ENCODE measurements at places on chromosomes 3 and 15.

- DNase-seq: peak; percentile 32
These were observed 54.6 kb upstream of the PIAS1 start for GRCh38 chr15:67999320-68000100.

- DNase-seq: no peak
These were observed 19.7 kb downstream of the FAN1 start for GRCh38 chr15:30923429-30923828.

DNA sequence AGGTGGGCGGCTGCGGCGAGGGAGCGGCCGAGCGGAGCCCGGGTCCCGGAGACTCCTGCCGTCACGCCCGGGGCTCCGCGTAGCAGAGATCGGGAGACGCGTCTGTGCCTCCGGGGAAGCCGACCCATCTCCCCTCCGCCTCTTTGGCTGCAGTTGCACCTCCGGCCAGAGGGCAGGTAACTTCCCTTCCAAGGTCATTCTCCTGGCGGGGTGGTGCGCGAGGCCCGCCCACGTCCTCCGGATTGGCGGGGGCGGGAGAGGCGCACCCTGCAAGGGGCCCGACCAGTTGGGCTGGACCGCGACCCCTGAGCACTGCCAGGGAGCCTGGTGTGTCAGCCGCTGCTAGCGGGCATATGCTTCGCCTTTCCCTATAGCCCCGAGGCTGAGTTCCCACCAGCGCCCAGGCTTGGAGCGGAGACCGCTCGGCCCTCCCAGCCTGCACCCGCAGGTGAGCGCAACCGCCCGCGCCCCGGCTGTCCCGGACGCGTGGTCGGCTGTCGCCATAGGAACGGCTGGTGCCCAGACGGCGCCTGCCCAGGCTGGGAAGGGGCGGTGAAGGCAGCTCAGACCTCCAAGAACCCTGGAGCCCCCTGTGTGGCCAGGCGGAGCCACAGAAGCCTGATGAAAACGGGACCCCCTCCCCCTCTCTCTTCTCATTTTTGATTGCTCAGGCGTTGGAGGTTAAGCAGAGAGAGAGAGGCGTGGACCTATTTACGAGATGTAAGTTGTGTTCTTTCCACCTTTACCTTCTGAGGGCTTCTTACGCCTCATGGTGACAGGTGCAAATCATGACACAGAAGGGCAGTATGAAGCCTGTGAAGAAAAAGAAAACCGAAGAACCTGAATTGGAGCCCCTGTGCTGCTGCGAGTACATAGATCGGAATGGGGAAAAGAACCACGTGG lies 453 bp downstream of the ZDHHC23 start:
- no peak for DNase-seq

DNA sequence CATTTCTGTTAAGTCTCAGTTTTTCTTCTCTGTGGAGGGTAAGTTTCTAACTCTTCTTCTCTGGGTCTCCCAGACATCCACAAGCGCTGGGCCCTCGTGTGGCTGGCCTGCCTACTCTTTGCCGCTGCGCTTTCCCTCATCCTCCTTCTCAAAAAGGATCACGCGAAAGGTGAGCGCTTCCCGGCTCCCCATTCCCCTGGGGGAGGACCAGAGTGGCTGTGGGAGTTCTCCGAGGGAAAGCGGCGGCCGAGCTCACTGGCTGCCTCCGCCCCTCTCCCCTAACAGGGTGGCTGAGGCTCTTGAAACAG lies 1.1 kb upstream of the CRELD1 start:
- DNase-seq: no peak

DNA sequence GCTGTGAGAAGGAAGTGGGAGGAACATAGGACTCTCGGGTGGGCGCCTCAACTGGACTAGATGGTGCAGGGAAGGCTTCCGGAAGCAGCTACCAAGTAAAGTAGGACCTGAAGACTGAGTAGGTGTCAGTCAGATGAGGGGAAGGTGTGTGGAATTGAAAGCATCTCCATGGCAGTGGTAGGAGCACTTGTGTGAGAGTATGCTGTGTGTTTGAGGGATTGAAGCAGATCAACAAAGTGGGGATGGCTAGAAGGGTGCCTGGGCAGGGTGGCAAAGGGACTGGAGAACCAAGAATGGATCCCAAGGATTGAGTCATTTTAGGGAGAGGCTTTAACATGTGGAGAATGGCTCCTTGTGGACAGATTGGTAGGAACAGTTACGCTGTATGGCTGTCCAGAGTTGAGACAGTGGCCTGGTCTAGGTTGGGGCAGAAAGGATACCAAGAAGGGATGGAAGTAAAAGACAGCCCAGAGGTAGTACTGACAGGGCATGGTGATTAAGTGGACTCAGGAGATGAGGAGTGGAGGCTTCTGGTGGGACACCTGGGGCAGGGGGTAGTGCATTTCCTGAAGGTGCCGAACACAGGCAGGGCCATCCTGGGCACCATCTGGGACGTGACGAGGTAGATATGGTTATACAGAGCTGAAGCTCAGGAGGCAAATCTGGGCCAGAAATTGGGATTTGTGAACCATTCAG lies 1.5 kb downstream of the UQCC5 start:
- DNase-seq: no peak

GRCh38 chr3:72903004-72903403 lies 15.2 kb downstream of the GXYLT2 start:
- peak; percentile 83 for DNase-seq

DNA sequence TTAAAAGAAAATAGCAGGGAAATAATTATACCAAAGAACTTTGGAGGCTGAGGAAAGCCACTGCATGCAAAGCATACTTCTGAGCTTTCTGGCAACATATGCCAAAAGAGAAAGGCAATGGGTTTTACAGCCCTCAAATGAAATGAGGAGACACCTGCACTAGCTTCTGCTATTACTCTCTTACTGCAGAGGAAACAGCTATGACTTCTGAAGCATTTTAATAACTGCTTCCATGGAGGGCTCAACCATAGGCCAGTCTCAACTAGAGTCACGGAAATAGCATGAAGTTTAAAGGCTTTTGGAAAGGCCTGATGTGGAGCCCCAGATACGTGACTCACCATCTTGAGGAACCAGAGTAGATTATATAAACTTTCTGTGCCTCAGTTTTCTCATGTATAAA lies 114.8 kb downstream of the OXNAD1 start:
- DNase-seq: no peak

DNA sequence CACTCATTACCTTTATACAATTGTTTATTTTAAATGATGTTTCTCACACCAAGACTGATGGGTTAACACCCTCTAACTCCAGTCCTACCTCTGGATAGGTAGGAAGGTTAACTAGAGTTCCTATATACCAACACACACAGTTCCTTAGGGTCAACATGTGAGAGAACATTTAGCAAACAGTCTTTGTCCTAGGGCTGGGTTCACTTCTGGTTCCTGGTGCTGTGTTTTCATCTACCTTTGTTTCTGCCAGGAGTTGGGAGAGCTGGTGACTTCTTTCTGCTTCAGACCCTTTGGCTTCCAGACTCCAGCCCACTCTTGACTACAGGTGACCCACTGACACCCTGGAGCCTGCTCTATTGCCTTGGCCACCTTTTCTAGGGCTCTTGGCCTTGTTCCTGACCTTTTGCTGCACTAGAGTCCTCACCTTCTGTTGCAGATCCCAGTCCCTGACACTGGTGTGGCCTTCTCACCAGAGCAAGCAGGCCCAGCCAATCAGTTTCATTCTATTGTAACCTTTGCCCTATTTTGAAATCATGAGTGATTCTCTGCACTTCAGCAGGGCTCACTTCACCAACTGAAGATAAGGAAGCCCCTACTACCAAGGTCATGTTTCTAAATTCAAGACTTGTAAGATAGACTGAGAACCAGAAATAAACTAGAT lies 50.0 kb upstream of the SECISBP2L start:
- DNase-seq: no peak

DNA sequence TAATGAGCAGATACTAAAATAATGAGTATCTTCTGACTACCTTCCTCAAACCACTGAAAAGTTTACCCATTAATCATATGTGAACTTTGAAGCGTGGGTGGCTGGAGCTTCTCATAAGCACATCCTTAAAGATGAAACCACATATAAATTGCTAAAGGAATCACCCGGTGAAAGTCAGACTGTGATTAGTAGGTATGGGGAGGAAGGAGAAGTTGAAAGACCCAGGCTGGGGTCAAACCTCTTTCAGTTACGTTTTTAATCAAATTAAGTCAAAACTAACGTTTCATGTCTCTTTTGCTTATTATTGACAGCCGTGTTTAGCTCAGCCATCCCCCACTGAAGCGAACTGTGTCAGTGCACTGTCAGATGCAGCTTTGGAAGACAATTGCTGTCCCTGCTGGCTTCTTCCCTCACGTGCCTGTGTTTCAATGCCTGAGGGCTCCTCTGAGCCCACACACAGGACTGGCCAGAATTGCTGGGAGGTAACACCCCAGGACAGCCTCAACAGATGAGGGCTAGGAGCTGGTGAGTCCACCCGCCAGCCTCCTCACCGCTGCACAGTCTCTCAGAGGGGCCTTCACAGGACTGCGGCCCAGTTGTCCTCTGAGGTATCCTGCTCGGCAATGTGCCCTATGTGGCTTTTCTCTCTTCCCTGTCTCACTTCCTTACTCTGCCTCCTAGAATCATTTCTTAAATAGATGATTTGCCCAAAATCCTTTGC lies 29.3 kb upstream of the SH3BP5 start:
- DNase-seq: peak; percentile 69

DNA sequence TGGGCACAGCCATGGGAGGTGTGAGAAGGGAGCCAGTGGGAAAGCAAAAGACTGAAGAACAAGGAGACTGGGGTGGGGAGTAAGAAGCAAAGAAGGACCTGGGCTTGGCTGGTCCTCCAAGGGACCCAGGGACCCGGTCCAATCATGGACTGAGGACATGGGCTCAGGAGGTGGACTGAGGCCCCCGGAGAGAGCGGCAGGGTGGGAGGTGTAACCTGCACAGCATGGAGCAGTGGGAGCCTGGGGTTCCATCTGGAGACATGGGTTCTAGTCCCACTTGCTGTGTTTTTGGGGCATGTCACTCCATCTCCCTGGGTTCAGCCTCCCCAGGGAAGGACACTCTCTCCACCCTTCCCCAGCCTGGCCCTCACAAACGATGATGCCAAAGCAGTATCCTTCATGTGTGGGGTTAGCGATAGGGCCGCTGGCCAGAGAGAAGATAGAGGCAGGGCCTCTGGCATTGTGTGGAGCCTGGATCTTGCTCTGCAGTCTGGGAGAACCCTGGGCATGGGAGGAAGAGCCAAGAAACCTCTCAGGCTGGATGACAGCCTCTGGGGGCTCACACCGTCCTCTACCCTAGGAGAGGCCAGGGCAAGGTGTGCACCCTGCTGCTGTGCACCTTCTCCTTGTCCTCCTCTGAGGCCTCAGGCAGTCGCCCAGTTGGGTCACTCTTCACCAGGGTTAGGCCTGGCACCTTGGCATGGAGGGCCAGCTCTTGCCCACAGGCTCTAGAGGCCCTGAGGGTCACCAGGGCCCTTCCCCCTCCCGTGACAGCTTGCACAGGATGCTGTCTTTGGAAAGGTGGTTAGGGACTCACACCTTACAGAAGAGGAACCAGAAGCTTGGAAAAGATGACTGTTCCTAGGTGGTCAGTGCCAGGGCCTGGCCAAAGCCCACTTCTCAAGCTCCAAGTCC lies 26.0 kb downstream of the FBXW12 start:
- DNase-seq: no peak

- peak; percentile 68 for DNase-seq
These were observed 185.5 kb downstream of the NFKBIZ start for GRCh38 chr3:102034639-102035451.

DNA sequence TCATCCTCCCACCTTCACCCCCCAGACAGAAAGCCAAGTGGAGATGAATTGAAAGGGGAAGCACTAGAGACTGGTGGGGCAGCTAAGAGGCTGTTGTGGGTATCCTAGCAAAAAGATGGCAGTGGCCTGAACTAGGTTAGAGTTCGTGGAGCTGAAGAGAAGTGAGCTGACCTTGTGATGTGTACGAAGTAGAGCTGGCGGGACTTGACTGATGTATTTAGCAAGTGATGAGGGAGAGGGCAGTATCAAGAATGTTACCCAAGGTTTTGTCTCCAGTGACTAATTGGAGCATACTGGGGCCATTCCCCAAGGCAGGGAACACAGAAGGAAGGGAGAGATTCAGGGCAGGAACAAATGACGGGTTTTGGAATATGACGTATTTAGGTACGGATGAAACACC lies 50.0 kb upstream of the CP start:
- DNase-seq: no peak

DNA sequence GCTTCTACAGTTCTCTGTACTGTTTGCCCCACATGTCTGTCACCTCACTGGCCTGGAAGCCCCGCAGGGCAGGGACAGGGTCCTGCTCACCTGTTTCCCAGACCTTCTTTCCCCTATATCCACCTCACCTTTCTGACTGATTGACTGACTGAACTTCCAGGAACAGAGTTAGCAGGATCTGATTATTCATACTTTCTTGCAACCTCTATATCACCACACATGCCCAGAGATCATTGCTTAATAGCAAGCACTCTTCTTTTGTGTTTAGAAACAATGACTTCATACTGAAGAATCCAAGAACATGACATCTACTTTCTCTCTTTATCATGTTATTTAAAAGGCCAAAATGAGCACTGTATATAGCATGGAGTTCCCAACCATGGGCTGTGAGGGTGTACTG lies 18.0 kb upstream of the CLEC3B start:
- peak; percentile 53 for DNase-seq

DNA sequence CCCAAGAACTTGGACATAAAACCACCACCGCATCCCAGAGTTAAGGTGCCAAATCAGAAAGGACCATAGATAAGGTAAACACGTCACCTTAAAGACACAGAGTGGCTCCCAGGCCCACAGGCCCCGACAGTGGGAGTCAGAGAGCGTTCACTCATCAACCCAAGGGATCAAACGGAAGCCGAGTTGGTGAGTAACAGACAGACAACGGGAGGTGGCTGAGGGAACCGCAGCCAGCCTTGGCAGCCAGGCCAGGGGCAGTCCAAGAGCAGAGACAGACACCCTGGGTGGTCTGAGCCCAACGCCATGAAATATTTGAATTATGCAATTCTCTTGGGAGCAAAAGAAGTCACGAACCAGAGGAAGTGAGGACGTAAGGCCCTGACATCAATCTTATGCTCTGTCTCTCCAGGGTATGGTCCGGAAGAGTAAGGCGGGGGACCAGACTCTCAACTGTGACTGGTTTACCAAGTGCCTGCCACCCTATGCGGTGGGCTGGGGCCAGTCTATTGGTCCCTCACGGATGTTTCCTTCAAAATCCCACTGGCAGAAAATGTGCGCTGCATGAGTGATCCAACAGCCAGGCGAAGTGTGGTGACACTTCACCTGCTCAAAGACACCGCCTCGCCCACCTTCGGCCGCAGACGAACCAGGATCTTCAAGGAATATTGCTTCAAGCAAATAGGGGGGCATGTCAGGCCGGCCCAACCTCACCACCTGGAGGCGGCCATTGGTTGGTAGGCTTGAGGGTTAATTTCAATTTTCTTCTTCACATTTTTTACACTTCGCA lies 34.3 kb downstream of the TMEM44 start:
- DNase-seq: peak; percentile 95

All from fibroblast of skin of right quadriceps (primary cell).